HS-27A (cell line): ENCODE measurements at places on chromosomes 16 and 17.

DNA sequence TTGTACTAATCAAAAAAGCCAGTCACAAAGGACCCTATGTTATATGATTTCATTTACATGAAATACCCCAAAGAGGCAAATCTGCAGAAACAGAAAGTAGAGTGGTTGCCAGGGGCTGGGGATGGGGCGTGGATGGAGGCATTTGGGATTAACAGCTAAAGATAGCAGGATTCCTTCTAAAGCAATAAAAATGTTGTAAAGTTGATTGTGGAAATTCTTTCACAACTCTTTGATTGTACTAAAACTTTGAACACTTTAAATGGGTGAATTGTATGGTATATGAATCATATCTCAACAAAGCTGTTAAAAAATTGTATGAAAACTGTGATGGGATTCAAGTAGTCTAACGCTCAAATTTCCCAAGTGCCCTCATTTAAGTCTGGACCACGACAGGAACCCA lies 630.8 kb downstream of the MAF start:
- DNase-seq = no peak

DNA sequence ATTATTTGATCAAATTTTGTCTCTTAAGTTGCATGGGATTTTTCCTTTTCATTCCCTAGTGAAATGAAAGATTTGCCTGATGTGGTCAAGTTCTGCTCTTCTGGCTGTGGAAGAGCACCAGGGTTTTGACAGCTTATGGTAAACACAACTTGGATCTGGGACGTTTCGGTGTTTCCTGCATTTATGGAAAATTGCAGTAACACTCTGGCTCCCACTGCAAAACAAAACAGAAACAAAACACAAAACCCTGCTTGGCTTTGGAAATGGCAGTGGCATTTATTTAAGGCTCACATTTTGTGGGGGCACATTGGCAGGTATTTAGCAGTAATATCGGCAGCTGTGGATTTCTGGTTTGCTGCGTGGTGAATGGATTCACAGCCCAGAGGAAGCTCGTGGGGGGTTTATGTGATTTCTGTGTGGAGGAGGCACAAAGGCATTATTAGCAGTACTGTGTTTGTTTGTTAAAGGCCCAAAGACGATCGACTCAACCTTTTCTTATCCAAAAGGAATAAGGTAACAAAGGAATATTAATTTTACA lies 377.8 kb downstream of the SNX29 start:
- no peak for DNase-seq

DNA sequence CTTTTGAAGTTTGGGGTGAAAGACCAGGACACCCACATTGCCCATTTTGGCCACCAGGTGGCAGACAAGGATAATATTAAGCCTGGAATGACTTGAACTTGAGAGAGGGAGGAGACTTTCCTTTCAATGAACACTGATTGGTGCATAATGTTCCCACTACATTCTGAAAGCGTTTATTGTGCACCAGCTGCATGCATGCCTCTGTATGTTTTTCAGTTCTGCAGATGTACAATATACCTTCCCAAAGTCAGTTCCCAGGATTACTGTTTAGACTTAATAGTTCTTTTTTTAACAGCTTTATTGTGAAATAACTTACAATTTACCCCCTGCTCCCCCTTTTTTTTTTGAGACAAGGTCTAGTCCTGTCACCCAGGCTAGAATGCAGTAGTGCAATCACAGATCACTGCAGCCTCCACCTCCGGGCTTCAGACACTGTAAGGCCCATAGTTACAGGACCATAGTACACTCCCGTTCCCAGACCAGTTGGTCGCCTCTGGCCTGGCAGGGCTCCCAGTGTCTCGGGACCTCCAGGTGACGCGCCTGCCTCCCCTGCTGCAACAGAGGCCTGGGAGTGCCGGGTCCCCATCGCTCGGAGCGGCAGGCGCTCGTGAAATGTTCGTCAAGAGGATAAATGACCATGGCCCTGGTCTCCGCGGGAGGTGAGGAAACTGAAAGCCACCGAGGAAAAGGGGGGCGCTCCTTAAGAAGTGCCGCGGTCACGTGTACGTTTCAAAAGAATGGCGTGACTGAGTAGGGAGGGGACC lies 12.2 kb downstream of the CES2 start:
- no peak for DNase-seq

DNA sequence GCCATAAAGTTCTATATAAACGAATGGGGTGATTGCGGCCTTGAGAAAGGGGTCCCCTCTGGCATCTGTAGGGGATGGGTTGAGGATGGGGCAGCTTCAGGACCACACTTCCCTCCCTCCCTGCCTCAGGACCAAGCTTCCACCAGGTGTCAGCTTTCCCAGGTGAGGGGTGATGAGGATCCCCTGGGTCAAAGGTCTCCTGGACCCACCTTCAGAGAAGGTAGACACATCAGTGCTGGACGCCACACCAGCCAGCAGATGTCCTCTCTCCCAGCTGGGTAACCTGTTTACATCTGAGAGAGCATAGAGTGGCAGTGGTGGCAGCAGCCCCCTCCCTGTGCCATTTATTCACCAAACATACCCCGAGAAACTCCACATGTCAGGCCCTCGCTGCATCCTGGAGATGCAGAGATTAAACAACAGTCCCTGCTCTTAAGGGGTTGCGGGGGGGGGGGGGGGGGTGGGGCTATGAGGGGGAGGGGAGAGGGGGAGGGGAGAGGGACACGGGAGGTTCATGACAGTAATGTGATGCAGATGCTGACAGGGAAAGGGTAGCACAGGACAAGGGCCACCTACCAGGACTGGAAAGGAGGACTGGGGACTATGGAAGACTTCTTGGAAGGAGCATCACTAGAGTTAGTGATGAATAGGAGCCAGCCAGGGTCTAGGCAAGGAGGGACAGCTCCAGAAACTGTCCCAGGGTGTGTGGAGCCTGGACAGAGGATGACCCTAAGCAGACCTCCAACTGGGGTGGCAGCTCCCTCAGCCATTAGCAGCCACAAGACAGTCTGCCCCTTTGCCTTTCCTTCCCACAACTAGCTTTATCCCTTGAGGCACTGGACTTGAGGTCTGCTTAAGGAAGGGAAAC lies 5.0 kb downstream of the PROCA1 start:
- DNase-seq = no peak

DNA sequence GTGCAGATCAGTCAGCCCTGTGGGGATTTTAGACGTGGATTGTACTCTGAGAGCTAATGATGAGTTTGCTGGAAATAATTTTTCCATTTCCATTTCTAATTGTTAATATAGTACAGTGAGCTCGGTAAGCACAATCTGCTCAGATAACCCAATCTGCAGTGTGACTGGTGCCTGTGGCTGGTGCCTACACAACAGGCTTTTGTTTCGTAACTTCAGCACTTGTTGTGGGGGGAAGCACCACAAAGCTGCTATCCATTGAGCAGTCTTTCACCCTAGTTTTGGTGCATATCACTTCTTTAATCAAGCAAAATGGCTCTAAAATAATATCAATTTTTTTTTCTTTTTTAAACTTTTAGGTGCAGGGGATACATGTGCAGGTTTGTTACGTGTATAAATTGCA lies 534.9 kb upstream of the HSBP1 start:
- no peak for DNase-seq

DNA sequence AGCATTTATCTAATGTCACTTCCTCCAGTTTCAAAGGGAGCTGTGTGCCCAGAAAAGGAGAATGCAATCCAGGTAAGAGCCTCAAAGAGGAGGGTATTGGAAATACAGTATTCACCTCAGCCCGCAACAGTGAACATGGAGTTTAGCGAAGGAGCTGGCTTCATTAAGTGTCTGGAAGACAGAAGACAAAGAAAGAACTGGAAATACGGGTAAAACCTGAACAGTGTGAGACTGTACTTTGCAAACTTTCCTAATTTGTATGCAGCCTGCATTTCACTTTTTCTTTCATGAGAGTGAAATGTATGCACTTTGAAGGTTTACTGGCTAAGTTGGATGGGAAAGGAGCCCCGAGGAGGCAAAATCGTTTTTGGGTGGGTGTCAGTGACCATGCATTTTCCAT lies 478.4 kb downstream of the HS3ST3B1 start:
- no peak for DNase-seq

DNA sequence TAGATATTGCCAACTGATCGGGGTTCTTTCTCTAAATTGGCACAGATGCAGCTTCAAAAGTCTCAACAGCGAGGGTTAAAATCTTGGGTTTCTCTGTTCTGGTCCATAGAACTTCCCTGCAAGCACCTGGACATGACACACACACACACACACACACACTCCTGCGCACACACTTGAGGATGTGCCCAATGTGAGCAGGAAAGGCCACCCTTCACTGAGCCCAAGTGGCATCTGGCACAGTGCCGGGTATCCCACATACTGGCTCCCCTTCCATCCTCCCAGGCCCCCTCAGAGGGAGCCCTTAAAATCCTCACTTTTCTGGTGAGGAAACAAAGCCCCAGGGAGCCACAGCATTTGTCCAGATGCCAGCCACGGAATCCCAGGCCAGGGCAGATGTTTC lies 55.5 kb downstream of the ZNF423 start:
- no peak for DNase-seq
